ENCODE measurements at places on chromosomes 6 and 20.

DNA sequence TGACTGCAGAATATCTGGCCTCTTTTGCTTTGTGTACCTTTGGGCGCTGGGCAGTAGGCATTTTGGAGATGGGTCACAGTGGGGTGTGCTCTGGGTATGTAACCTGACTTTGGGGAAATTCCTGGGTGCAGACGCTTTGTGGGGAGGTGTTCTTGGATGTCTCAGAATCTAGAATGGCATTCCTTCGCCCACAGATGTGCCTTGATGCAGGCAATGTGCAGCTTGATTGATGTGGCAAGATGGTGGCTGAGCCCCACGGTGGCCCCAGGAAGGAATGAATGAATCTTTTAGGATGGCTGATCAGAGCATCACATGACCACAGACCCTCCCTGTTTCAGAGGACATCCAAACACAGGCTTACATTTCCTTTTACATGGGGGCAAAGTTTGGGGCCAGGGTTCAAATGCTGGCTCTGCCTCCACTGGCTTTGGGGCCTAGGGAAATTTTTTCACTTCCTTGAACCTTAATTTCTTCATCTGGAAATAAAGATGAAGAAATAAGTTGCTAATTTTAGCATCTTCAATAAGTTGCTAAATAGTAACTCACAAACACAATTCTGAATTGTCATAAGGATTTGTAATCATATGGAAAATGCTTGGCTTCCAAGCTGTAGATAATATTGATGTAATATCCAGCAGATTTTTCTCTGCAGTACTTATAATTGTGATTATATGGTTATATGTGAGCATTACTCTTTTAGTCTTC lies 5.6 kb downstream of the PPP1R16B start:
- DNase-seq: no peak

DNA sequence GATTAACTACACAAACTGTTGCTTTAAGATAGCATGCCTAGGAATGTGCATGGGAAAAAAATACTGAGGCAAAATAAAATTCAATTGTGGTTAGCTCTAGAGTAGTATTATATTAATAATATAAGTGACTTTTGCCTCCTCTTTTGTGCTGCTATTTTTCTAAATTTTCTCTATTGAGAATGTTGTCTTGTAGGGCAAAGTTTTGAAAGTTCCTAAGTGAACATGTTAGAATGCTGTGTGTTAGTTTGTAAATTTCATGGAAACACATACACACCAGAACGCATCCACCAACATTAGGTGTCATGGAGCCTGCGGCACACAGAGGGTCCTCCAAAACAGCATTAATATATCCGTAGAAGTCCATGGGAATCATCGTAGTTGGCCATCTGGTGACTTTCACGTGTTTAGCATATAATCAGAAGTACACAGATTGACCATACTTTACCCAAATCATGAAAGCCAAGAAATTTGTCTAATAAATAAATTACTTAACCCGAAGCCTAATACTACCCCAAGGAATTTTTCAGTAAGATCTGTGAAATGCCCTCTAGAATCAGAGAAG lies 25.6 kb downstream of the ARHGAP18 start:
- no peak for DNase-seq

DNA sequence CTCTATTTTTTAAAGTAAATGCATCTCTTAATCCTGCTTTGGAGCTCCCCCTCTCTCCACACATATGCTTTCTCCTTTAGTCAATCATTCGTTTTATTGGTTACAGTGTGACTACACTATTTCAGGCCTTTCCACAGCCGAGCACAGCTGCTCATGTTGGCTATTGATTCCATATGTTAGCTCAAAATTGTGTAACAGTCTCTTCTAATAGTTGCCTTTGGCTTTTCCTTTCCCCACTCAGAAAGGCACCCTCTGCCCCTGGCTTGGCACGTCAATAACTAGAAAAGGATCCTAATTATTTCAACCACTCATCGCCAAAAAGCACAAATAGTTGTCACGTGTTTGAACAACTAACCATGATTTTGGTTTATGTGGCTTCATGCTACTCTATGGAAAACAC lies 410.3 kb upstream of the SLC35B3 start:
- no peak for DNase-seq

DNA sequence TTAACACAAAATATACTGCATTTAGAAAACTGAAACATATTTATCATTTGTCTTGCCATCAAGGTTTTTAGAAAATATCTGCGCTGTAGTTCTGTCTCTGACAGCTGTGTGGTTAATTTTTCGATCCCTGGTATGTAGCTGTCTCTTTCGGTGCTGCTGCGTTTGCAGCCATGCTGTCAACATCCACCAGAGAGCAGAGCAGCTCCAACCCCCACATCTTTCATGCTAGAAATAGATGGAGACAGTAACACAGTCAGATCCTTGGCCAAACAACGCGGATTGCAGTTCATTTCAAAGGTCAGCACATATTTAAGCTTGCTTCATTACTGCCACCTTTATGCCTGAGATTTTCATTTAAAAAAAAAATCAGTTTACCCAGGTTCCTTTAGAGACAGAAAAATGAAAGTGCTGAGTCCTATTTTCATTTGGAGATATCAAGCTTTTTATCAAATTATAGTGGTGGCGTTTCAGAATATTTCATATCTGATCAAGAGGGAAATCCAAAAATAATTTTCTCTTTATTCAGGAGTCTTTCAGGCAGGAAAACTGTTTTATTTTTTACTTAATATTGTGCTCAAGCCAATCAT lies 157.7 kb upstream of the MMS22L start:
- DNase-seq: peak; percentile 57

- no peak for DNase-seq
Measured at GRCh38 chr6:155050311-155050710, 55.2 kb downstream of the TIAM2 start.

DNA sequence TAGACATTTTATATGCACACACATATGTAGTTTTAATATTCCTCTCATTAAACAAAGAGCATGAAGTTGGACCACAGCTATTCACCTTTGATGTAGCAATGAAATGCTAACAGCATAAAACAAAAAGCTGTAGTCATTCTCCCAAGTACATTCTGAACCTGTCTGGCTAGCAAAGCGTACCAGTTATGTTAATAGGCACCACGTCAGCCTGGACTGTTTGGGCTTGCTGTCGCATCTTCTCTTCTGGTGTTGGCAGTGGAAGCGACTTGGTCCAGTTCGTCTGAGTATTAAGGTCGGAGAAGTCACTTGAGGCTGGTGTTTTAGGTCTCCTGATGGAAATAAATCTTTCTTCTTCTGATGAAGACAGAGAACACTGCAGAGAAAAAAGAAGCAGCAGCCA lies 42.8 kb downstream of the HEBP2 start:
- no peak for DNase-seq

All from NCI-H526 treated with DMSO at 0.1 percent for 48 hours (cell line).